ENCODE measurements at places on chromosomes 7 and 10. TPM values are rescaled to one million over a fixed set of nuclear protein-coding genes. Genes with fewer than 3 reads are reported as not detected.

Gene LRMDA
- total RNA-seq = 2.0 TPM

Gene ZNF22
- total RNA-seq = 9.3 TPM

Gene ADCY1
- total RNA-seq = 29.4 TPM

Gene ANKRD61
- not detected for total RNA-seq

Gene NUTM2E
- not detected for total RNA-seq

Gene DPP6
- total RNA-seq = not detected

Gene SPDYE9
- under 0.01 TPM for total RNA-seq

Gene SAMD9L
- 21.0 TPM for total RNA-seq

Gene CALCR
- not detected for total RNA-seq

Gene BLNK
- not detected for total RNA-seq

All from smooth muscle cell of trachea (primary cell).